ENCODE measurements at places on chromosomes 5 and 9. TPM values are rescaled to one million over a fixed set of nuclear protein-coding genes. Genes with fewer than 3 reads are reported as not detected.

The SLC6A18 gene
- total RNA-seq, result not detected

The MEGF10 gene
- total RNA-seq, result 10.2 TPM

The FSTL4 gene
- total RNA-seq, result 0.24 TPM

The TMEM174 gene
- total RNA-seq, result not detected

The PLPP7 gene
- 31.0 TPM for total RNA-seq

The RCL1 gene
- 29.5 TPM for total RNA-seq

The CCNO gene
- not detected for total RNA-seq
